Nucleus accumbens (tissue), 56 donors: ENCODE measurements at places on chromosomes 4 and X.

DNA sequence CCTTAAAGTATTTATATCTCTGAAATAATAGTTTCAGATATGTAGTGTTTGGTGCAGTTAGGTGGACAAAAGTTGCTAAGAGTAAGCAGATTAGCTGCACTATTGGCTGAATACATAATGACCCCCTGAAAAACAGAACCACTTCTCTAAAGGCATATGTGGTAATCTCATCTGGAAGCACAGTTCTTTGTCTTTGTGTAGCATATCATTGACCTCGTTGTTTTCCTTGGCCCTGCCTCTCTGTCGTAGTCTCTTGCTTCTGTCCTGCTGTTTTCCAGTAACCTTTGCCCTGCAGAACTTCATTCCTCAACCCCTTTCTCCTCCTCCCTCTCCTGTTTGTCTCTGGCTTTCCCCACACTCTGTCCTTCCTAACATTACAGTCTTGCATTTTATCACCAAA lies 41.4 kb downstream of the JADE3 start:
- no peak for DNase-seq

- peak; percentile 30 for DNase-seq
Measured at GRCh38 chr4:3765271-3766035, 732 bp upstream of the ADRA2C start.

GRCh38 chr4:23476515-23477090 lies 413.2 kb downstream of the PPARGC1A start:
- no peak for DNase-seq

DNA sequence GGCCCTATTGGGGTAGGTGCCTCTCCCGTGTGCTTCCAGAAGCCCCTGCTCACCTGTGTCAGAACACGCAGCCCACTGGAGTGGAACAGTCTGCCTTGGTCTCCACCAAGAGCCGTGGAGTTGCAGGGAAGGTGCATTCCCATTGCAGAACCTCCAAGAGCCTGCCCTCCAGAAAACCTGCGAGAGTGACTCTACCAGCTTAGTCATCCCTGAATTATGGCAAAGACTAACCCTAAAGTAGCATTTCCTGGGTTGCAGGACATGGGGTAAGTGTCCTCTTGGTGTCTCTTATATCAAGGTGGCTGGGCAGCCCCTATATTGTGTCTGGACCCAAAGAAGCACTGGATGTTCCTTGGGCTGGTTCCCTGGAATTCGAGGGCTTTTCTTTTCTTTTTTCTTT lies 224.6 kb downstream of the BCOR start:
- no peak for DNase-seq

- DNase-seq, result no peak
Measured at GRCh38 chr4:141074098-141074878, 59.0 kb downstream of the RNF150 start.

DNA sequence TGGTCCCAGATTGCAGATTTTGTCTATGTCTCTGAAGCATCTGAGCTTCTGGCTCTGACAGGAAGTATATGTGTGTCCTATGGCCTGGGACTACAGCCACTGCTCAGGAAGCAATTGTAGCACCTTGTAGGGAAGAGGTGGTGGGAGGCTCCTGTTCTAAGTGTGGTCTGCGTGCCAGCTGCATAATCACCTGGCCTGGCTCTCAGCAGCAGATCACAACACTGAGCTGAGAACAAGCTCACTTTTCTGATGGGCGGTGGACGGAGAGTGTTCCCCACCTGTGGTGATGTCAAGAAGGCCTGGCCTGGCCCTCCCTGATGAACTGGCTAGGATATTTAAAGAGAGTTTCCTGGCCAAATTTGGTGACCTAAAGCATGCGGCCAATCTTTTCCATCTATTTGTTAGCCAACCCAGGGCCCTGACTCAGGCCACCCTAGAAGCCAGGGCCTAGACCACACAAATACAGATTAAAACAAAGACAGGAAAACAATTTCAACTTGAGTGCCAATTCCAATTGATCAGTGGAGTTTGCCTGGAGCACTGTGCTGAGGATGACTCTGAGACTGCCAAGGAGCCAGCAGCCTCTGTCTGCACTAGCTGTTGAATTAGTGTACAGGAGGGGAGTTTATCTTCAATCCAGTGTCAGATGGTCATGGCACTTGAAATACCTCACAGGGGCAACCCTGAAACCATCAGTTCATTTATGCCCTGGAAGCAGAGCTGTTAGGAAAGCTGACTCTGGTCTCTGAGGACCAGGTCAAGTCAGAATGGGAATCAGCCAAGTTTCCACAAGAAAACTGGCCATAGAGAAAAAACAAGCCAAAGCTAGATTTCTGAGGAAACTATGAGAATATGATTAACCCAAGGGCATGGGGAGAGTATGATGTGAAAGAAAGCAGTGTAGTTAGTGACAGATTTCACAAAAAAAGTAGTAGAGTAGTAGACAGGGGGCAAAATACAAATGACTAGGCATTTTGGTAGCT lies 47.4 kb downstream of the PRDM5 start:
- DNase-seq, result no peak

DNA sequence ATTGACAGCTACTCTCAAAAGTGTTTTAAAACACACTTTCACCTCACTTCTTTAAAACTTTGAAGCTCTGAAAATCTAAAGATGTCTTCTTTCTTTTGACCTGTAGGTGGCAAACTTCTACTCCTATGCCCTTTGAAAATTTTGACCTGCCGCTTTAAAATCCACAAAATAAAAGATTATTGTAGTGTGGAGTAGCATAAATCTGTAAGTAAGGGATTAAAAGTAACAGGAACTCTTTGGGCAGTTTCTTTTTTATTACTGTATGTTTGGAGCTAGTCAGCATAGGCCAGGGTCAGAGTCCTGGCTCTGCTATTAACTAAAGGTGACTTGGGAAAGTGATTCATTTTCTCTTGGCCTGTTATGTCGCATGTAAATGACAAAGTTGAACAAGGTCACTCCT lies 25.5 kb downstream of the BBS12 start:
- DNase-seq, result no peak

GRCh38 chrX:112761242-112762207 lies 79.1 kb downstream of the AMOT start:
- DNase-seq, result no peak

GRCh38 chr4:40055863-40056715 lies 561 bp upstream of the N4BP2 start:
- peak; percentile 57 for DNase-seq

DNA sequence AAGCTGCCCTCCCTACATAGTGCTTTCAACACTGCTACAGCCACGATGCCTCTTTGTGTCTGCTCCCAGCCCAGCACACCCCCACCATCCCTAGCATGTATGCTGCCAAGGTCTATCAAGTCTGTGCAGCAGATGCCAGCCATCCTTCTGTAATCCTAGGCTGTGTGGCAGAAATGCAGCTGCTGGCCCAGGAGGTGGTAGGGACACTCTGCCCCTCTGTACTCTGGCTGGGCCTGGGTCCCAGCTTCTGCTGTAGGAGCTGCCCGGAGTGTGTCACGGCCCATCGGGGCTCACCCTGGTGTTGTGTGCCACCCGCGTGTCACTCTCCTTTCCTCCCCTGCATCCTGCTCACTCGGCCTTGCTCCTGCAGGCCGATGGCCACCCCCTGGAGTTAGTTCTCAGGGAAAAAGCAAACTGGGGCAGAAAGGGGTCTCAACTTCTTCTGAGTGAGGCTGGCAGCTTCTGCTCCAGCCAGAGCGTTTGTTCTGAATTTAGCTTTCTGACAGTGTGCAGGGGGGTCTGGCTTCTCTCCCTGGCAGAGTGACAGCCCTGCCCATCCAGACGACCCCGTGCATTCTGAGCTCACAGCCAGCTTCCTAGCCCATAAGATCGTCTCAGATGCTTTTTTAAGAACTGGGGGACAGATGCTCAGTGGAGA lies 22.7 kb downstream of the PSAPL1 start:
- no peak for DNase-seq

DNA sequence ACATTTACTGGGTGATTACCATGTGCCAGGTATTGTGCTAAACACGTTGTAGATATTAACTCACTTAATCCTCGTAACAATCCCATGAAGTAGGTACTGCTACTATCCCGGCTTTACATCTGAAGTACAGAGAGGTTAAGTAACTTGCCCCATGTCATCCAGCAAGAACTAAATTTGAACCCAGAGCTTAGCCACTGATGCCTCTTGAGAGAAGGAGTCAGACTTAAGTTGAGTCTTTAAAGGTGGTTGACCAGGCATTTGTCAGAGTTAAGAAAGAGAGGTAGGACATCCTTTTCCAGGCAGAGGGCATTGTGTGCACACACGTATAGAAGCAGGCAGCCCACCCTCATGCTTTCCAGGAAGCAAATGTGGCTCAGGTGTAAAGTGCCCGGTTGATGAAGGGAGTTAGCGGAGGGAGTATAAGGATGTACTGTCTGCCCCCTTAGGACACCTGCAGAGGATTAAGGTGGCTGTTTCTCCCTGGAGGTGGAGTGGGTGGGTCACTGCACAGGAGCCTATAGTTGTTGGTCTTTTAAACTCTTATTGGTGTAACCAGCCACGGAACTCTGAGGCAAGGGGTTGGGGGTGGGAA lies 335 bp upstream of the CD38 start:
- no peak for DNase-seq

- DNase-seq, result no peak
Measured at GRCh38 chr4:168651864-168652263, 155.0 kb downstream of the PALLD start.

DNA sequence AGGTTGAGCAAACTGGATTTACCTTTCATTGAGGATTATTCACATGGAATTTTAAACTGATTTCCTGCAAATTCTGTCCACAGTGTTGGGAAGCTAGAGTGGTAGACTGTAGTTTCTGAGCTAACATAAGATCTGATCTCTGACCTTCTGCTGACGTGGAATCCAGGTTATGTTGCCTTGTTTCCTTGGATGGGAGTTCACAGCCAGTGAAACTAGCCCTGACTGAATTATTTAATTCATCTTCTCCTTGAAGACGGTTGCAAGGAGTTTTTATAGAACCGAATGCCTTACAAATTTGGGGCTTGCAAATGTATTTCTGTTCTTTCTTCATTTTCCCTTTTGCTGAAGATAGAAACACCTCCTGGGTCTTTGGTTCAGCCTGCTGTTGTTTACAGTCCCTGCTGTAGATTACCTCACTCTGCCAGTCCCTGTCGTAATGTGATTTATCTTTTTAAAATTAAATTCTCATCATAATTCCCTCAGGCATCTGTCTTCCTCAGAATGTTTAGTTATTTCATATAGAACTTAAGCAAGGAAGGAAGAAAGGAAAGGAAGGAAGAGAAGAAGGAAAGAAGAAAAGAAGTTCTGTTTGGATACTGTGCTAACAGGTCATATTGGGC lies 113.9 kb downstream of the CEP135 start:
- DNase-seq, result no peak

DNA sequence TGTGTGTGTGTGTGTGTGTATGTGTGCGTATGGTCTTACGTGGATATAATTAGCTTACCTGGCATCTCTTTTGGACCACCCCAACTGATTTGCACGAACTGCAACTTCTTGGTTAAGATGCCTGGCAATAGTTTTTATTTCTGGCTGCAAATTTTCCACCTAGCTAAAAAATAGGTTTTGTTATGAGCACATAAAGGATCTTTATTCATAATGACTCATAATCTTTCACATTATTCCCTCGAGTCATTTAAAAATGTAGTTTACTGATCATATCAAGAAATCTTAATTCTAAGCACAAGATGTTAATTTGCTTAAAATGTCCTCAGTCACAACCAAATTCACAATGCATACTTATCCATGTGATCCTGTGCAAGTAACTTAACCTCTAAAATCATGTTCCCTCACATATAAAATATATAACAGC lies 1.5 kb downstream of the COX18 start:
- no peak for DNase-seq

- no peak for DNase-seq
Measured at GRCh38 chr4:143587703-143588102, 74.2 kb downstream of the SMARCA5 start.

DNA sequence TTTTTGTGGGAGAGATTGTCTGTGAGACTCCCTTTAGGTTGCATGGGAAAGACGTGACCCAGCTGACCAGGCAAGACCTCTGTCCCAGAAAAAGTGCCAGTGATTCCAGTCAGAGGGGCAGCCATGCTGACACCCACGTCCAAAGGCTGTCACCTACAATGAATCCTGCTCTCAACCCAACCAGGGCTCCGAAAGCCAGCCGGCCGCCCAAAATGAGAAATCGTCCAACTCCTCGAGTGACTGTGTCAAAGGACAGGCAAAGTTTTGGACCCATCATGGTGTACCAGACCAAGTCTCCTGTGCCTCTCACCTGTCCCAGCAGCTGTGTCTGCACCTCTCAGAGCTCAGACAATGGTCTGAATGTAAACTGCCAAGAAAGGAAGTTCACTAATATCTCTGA lies 5.5 kb downstream of the SLITRK2 start:
- DNase-seq, result no peak

DNA sequence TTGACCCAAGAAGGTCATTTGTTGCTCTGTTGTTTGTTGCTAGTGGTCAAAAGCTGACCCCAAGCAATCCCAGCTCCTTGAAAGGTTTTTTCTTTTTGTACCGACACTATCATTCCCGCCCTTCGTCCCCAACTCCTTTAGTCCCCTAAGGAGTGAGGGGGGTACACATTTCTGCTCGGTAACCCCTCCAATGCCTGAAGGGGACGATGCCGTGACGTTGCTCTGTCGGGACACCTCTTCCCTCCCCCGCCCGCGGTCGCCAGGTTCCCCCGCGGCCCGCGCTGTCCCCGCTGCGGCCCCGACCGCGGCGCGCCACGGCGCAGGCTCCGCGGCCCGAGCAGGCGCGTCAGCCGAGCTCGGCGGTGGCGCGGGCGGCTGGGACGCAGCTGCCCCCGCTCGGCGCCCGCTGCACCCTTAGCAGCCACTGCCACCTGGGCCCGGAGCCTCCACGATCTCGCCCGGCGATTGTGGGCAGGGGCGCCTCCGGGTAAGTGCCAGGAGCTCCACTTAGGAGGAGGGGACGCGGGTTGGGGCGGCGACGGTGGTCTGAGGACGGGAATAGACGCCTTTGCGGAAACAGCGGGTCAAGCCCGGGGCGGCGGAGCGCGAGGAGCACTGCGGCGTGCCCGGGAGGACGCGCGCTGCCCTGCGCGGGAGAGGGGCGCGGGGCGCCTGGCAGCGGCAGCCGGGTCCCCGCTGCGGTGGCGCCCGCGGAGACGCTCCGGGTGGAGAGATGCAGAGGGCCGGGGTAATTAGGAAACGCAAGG lies at the start of gene GLRB:
GLRB (plus strand) TSS at position 340 of the 767 bp plus-strand sequence. CDS start 1,875 bp downstream, outside the sequence.
- DNase-seq, result peak; percentile 22

DNA sequence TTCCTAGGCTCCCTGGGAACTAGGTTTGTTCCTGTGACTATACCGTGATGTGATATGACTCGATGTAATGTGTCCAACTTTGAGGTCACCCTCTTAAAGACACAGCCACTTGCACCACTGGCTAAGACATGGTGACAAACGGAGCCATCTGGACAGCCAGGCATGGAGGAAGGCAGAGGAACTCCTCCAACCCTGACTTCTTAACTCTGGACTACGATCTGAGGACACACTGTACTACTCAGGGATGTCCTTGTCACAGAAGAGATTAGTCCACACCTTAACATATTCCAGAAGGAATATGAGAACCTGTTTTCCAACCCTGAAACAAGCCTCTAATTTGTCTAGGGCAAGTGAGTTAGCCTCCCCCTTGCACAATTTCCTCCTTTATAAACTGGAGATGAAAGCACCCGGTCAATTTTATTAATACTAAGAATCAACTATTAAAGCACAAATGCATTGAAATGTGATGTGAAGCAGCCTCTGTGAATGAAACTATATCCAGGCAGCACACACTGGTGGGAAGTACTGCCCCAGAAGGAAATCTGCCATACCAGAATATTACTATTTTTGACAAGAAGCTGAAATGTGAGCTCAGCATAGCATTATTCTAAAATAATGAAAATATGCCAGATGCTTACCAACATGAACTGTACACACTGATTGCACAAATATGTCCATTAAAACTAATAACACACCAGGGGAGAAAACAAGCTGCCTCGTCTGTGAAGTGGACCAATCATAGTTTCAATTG lies 47.3 kb downstream of the TSPAN5 start:
- no peak for DNase-seq

- no peak for DNase-seq
Measured at GRCh38 chrX:16465081-16465876, 184.7 kb upstream of the S100G start.
